ENCODE measurements at places on chromosomes 4 and X. TPM values are rescaled to one million over a fixed set of nuclear protein-coding genes. Genes with fewer than 3 reads are reported as not detected.
A peak's percentile ranks its signal among the peaks of the same experiment; 100 is the strongest.

The PRRG3 gene
- total RNA-seq = 2.0 TPM

The NWD2 gene
- total RNA-seq = 0.17 TPM

The OPRPN gene
- not detected for total RNA-seq

The MND1 gene
- total RNA-seq = 2.0 TPM

The ATOH1 gene
- not detected for total RNA-seq

The TLR10 gene
- total RNA-seq = not detected

GRCh38 chr4:164770010-164770724 lies 16.2 kb downstream of the SMIM31 start:
- DNase-seq = no peak

DNA sequence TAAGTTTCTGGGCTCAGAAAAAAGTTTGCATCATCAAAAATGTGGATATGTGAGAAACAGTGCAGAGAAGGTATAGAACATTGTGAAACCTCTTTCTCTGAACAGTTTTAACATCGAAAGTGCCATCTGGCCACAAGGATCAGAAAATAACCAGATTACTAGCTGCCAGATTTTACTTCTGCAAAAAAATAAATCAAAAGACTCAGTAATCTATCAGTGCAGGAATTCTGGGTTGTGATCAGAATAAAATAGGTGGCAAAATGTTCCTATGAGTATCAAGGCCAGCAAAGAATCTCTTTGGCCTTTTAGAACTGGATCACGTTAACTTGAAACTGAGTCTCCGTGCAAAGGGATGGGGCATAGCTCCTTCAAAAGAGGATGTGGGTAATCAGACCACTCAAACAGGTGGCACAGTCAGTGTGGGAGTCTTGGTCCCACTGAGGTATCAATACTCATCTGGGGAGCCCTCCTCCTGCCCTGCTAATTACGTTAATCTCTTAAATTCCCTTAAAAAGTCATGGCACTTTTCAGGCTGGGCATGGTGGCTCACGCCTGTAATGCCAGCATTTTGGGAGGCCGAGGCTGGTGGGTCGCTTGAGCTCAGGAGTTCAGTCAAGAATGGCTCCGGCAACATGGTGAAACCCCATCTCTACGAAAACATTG lies 26.7 kb upstream of the RBM47 start:
- no peak for DNase-seq

- DNase-seq = no peak
Observed at GRCh38 chr4:114839986-114840385, 241.4 kb downstream of the UGT8 start.

GRCh38 chr4:185086053-185086452 lies 57.0 kb upstream of the SLC25A4 start:
- DNase-seq = no peak

- DNase-seq = no peak
Observed at GRCh38 chr4:149248191-149248764, 567.4 kb downstream of the IQCM start.

DNA sequence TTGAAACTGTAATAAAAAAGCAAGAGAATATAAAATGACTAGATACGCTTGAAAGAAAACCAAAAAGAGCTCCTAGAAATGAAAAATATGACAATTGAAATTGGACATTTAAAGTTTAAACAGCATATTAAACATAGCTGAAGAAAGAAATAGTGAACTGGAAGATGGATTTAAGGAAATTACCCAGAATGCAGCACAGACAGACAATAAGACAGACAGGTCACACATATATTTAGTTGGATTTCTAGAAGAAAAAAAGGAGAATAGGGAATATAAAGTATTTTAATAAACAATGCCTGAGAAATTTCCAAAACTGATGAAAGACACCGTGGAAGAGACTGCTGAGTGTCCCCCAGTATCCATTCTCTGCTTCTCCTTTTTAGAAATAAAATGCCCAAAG lies 6.6 kb downstream of the DUSP9 start:
- no peak for DNase-seq

- DNase-seq = no peak
Observed at GRCh38 chrX:17104433-17104832, 158.0 kb downstream of the REPS2 start.

DNA sequence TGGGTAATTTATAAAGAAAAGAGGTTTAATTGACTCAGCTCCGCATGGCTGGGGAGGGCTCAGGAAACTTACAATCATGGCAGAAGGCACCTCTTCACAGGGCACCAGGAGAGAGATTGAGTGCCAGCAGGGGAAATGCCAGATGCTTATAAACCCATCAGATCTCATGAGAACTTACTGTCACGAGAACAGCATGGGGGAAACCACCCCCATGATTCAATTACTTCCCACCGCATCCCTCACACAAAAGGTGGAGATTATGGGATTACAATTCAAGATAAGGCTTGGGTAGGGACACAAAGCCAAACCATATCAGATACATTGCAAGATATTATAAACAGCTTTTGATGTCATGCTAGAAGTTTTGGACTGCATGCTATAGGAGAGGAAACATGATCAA lies 204.3 kb downstream of the VEGFC start:
- DNase-seq = no peak

DNA sequence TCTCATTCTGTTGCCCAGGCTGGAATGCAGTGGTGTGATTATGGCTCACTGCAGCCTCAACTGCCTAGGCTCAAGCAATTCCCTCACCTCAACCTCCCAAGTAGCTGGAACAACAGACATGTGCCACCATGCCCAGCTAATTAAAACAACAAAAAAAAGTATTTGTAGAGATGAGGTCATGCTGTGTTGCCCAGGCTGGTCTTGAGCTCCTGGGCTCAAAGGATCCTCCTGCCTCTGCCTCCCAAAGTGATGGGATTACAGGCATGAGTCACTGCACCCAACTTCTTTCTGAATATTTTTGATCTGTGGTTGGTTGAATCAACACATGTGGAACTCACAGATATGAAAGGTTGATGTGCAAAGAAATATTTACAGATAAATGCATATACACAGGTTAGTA lies 18.5 kb upstream of the SEPTIN11 start:
- no peak for DNase-seq

DNA sequence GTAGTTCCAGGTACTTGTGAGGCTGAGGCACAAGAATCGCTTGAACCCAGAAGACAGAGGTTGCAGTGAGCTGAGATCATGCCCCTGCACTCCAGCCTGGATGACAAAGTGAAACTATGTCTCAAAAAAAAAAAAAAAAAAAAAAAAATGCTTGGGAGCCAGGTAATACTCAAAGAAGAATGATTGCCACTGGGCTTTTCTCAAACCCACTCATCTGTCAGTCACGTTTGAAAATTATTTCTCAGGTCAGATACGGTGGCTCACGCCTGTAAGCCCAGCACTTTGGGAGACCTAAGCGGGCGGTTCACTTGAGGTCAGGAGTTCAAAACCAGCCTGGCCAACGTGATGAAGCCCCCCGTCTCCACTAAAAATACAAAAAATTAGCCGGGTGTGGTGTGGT lies 155.7 kb downstream of the RELL1 start:
- DNase-seq = no peak

DNA sequence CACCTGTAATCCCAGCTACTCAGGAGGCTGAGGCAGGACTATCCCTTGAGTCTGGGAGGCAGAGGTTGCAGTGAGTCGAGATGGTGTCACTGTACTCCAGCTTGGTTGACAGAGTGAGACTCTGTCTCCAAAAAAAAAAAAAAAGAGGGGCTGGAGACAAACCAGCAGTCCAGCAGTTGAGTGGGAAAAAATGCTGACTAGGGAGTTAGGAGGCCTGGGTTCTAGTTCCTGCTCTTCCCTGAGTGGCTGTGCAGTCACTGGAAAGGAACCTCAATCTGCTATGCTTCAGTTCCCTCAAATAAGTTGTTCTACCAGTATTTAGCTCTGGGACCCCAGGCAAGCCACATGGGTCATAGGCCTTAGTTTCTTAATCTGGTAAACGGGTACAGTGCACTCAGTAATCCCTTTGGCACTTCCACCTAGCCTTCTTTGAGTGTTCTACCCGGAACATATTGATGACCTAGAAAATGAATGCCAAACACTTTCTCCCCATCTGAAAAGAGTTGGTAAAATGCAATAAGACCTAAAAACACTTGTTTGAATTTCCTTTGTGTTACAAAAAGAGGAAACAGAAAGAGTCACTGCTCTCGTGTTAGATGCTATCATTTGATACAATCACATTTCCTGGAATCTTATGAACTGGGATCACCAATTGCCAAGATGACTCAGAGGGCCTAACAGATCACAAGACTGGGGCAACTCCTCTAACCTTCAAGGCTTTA lies 99.3 kb upstream of the EGFL6 start:
- no peak for DNase-seq

- no peak for DNase-seq
Observed at GRCh38 chrX:30627818-30628652, 25.2 kb upstream of the GK start.

DNA sequence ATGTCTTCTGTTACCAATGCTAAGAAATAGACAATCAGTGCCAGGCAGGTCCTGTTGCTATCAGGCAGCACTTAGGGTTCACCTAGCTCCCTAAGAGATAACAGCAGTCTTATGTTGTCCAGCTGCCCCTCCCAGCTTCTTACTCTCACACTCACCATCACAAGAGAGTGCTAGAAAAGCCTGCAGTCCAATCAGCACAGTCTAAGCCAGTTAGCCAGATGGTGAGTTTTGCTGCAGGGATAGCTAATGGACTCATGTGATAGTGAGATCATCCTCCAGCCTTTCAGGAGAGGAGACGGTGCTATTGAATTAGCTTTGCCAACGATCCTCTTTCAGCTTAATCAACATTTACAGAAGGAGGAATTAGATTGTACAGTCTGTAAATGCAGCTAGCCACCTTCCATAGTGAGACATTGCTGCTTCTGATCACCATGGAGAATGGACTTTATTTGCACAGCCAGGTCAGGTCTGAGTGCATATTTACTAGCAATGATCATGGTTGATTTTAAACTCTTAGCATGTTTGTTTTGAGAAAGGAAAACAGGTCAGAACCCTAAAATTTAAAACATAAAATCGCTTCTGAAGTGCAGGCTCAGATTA lies 438.3 kb downstream of the CENPC start:
- DNase-seq = peak; percentile 61

GRCh38 chr4:139301821-139302611 lies at the start of gene NDUFC1:
NDUFC1 (minus strand) TSS chr4:139302477; CDS start chr4:139295798, 6,679 bp downstream.
- DNase-seq = peak; percentile 69

DNA sequence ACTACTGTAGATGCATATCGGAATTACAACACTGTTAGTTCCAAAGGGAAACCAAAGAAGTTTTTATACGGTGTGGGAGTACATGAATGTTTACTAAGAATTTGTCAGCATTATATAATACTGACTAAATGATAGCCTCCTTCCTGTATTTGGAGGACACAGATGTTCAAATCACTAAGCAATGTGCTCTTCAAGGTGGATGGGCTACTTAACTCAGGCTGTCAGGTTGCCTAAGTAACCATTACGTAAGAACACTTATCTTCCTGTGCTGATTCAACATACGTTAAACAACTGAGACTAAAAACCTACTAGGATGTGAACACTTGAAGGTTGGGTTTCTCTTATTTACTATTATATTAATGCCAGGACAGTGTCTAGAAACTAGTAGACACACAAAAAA lies 81.9 kb upstream of the HPGD start:
- no peak for DNase-seq

DNA sequence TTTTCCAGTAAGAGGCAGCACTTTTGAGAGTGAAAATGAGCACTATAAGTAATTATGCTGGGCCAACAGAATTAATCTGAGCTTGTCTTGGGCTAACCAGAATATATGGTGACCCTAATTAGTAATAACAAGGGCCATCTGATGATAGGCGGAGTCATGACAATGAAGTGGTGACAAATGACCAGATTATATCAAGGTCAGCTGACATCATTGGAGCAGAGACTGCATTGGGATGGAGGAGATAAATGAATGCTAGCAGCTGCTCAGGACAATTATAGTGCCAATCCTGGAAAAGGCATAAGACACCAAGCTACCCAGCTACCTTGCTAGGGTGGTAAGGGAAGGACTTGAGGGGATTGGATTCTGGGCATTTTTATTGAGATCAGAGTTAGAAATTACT lies 1548.7 kb downstream of the RPA4 start:
- DNase-seq = no peak

DNA sequence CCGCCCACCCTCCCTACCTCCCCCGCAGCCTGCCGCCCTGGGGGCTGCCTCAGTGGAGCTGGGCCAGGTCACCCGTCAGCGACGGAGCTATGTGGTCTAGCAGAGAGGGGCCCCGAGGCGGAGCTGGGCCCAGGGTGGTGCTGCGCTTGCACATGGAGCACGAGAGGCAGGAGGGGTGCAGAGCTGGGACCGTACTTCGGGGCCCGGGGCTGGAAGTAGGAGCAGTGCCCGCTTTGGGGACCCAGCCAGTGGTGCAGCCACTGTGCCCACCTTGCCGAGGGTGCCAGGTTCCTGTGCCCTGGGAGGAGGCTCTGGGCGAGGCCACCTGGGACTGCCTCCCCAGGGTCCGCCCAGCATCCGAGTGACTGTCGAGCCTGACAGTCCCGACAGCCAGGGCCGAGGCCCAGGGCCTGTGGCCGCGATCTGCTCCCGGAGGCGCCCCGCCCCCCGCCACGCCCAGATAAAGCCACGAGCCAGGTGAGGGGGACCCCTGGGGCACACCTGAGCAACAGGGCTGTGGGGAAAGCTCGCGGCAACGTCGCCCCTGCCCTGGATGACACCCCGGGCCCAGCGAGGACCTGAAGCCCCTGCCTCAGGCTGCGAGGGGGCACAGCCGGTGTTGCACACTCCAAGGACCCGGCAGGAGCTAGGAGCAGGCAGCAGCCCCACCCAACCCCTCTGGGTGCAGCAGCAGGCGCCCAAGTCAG lies 117.5 kb downstream of the DNAAF6 start:
- no peak for DNase-seq

GRCh38 chr4:55395218-55395528 lies 584 bp upstream of the TMEM165 start:
- no peak for DNase-seq

Measured in glutamatergic neuron (in vitro differentiated cells).